ENCODE measurements at places on chromosomes 12 and 14.
A peak's percentile ranks its signal among the peaks of the same experiment; 100 is the strongest.

DNA sequence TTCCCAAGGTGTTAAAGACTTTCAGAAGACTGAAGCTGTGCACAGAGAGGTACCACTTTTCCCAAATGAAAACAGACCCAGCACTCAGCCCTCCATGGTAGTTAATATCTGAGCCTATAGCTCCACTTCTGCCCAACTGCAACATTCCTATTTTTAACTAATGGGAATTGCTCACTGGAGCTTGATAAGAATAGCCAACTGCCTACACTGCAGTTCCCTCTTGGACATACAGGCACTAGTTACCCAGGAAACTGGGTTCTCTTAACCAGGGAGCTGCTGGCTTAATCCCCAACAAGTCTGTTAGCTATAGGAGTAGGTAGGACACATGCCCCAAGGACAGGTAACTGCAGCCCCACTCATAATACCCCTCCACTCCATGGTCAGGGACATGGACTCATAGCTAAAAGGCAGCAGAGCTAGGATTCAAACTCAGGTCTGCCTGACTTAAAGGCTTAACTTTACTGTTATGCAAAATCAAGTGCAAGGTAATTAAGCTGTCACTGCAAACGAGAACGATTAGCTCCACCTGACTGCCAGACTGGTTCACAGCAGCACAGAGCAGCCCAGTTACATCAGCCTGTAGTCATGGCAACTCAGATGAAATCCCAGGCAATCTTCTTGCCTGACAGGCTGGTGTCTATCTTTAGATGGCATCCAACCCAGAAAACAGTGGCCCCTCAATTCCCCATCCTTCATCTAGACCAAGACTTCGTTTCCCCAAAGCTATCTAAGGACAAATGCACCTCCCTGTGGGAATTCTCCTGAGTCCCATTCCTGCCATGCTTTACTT, 77.1 kb upstream of the ACTN1 start:
- peak; percentile 62 for DNase-seq

- DNase-seq: peak; percentile 94
Observed at GRCh38 chr12:49264873-49265792, at the start of gene TUBA1C. Gene TUBA1C, plus strand, starts transcription at chr12:49265082. Its CDS starts 100 bp downstream, at chr12:49265182.

GRCh38 chr12:49165114-49165513, 23.8 kb downstream of the TUBA1A start:
- DNase-seq: no peak

DNA sequence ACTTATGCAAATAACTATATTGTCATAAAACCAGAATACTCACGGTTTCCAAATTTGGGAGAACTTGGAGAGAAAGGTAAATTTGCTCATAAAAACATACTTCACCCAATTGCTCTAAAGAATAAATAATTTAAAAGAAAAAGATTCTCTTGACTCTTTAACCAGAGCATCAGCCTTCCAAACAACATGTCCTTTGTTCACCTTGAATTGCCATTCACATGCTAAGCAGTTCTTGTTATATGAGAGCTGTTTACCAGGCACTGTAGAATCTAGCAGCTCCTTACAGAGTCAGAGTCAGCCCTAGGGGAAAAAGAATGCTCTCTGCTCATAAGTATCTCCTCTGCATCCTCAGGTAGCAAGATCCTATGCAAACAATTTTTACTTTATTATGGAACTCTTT, 10.2 kb downstream of the SLCO1A2 start:
- DNase-seq: no peak

GRCh38 chr14:30651937-30652336, 29.8 kb downstream of the SCFD1 start:
- DNase-seq: no peak

DNA sequence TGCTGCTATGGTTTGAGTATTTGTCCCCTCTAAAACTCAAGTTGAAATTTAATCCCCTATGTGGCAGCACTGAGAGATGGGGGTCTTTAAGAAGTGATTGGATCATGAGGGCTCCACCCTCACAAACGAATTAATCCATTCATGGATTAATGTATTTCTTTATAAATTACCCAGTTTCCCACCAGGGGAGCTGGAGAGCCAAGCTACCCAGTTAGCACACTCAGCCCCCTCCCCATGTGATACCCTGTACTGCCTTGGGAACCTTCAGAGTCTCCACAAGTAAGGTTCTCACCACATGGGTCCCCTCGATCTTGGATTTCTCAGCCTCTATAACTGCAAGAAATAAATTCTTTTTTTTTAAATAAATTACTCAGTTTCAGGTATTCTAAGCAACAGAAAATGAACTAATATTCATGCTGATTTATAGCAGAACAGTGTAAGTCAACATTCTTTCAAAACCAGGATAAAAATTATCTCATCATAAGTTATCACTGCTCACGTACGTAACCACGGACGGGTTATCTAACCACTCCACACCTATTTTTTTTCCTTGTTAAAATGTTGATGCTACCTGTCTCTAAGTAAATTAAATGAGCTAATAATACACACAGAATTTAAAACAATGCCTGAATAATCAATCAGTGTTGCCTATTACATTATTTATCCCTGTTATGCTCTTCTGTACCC, 3.6 kb downstream of the NAP1L1 start:
- DNase-seq: no peak

DNA sequence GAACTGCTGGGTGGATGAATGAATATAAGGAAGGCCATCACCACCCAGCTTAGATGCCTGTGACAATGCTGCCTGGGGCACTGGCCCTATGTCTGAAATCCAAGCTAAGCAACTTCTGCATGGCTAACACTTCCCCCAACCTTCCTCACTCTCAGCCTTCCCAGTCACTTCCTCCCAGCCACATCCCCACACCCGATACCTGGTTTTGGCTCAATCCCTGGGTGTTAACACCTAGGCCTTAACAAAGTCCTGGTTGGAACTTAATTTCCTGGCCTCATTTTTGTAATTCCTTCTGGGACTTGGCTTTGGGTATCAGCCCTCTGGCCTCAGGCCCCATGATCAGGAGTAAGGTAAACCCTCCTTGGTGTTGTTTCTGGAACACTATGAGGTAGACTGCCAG, 110.0 kb downstream of the EFCAB11 start:
- DNase-seq: no peak

GRCh38 chr14:92323916-92324818, 1.2 kb downstream of the SLC24A4 start:
- no peak for DNase-seq
